ENCODE measurements at places on chromosomes 2 and 18.

- DNase-seq, result no peak
Observed at GRCh38 chr2:57479981-57480380, 566.6 kb upstream of the VRK2 start.

GRCh38 chr2:99201959-99202678 is 21.1 kb downstream of the MRPL30 start:
- DNase-seq, result no peak

DNA sequence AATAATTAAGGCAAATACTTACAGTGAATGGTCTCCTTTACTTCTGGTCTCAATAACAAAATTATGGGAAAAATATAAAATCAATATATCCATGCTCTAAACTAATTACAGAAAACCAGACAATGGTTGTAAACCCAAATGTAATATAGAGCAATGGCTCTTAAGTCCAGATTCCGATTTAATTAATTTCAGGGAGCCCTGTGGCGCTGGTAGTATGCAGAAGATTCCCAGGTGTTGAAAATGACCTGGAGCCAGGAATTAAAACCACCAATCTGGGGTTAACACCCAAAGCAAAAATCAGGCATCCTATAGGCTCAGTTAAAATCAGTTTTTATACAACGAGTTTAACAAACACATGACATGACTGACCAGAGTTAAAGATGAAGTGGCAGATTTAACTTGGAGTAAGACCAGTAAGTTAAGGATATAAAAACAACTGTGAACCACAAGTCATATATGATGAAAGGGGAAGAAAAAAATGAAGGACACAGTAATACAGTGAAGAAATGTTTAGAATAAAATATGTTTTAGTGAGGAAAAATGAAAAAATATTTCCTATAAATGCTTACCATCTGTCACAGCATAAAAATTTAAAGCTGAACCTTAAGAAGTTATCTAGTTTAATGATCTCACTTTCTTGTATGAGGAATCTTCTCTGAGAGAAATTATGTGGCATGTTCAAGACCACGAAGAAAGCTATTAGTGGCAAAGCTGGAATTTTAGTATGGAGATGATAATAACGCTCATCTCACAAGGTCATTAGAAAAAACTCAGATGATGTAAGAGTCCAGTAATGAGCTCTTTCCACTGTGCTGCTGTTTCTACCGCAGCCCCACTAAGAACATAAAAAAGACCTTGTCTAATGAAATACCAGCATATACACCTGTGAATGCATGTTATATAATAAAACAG is 45.8 kb upstream of the FLACC1 start:
- no peak for DNase-seq

- DNase-seq, result no peak
Observed at GRCh38 chr18:36108601-36109000, 20.5 kb downstream of the SLC39A6 start.

GRCh38 chr18:77815666-77816338 is 566.2 kb downstream of the GALR1 start:
- no peak for DNase-seq

- no peak for DNase-seq
Observed at GRCh38 chr2:73350035-73350691, 35.5 kb upstream of the ALMS1 start.

- no peak for DNase-seq
Observed at GRCh38 chr2:30947686-30948085, 140.4 kb upstream of the CAPN13 start.

GRCh38 chr2:1051075-1051474 is 100.4 kb downstream of the SNTG2 start:
- no peak for DNase-seq

DNA sequence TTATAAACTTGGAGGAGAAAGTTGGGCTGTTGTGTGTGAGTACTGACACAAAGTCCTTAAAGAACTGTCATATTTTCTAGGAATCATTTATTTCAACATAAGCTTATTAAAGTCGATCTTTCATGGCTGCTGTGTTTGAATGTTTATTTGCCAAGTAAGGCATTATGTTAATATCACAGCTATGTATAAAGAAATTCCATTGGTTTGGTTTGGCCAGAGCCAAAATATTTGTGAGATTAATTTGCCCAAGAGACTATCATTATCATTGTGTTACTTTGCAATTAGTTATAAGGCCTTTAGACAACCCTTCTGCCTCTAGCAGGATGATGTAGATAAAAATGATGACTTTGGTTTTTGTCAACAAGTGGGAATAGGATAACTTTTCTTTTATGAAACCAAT is 240.6 kb upstream of the NT5C1B start:
- DNase-seq, result no peak

- DNase-seq, result no peak
Observed at GRCh38 chr2:72326759-72327158, 179.1 kb upstream of the CYP26B1 start.

GRCh38 chr2:238101891-238102841 is 2.0 kb downstream of the ESPNL start:
- no peak for DNase-seq

- no peak for DNase-seq
Observed at GRCh38 chr18:35923939-35924684, 48.4 kb upstream of the RMP24 start.

GRCh38 chr2:135909976-135910375 is 33.7 kb upstream of the MCM6 start:
- DNase-seq, result no peak

DNA sequence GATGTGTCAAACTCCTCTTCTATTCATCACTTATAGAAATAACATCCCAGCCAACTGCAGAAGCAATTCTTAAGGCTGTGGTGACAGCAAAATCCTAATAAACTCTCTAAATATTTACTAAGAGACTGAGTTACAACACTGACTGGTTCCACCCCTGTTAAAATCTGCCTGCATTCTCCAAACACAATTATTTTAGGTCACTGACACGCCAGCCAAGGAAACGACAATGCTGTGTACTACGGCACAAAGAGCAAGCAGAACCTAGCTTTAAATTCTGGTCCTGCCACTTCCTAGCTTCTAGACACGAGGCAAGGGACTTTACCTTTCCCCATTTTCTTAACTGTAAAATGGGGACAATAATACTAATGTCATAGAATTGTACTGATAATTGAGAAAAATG is 4.1 kb downstream of the CYRIA start:
- DNase-seq, result no peak

- no peak for DNase-seq
Observed at GRCh38 chr2:241073166-241074064, 28.7 kb downstream of the MTERF4 start.

- no peak for DNase-seq
Observed at GRCh38 chr2:119326938-119327337, 39.7 kb downstream of the C2orf76 start.

Measured in stimulated activated CD4-positive, alpha-beta T cell treated with anti-CD3 and anti-CD28 coated beads, Interleukin-2, amount 100 ng/mL, for 24 hours (primary cell).